ENCODE measurements at places on chromosomes 6 and 20.

DNA sequence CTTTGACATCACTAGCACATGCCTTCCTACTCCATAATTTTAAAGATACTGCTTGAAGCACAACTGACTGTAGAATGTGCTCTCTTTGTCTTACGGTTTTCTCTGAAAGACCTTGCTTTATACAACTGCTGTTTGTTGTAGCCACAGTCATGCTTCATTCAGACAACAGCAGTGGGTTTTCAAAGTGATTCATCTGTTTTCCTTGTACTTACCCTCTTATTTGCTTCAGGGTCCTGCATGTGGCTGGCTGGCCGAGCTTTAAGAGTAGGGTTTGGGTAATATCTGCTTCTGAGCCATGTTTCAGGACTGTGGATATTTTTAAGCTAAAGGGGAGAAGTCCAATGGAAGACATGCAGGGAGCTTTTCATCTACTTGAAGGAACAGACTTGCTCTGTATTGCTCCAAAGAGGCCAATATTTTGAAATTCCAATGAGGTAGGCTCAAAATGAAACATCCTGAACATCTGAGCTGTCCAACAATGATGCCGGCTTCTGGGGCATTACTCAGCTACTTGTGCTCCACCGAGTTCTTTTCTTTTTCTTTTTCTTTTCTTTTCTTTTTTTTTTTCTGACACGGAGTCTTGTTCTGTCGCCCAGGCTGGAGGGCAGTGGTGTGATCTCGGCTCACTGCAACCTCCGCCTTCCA lies 160.2 kb upstream of the SGK1 start:
- no peak for DNase-seq

DNA sequence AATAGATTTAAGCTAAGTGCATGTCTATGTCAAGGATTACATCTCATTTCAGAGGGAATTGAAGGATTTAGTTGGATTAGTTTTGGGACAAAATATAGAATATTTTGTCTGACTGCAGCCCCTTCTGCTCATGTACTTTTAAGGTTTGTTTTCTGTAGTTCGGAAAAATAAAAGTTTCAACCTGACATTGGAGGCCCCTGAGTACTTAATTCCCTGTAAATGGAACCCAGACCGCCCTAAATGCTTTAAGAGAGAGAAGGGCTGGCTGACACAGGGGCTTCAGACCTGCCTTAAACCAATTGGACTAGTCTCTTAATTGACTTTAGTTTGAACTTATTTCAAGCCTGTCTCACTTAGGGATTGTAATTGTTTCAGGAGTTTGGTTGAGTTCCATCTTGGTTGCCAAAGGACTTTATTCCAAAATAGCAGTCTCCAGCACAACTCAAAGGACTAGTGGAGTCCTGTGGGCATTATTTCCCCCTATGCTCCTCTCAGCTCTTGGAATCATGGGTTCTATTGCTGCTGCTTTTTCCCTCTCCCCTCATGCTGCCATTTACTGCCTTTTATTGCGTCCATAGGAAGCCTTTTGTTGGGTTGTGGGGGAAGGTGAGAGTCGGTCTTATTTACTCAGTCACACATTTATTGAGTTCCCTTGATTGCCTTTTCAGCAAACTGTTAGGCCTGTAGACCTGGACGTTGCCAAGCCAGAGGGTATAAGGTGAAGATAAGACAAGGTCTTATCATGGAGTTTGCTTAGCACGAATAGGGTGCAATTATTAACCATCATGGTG lies 14.5 kb downstream of the BRD2 start:
- no peak for DNase-seq

- no peak for DNase-seq
Measured at GRCh38 chr6:53281518-53282215, 67.1 kb downstream of the ELOVL5 start.

- no peak for DNase-seq
Measured at GRCh38 chr20:20366551-20366875, 1.4 kb upstream of the INSM1 start.

DNA sequence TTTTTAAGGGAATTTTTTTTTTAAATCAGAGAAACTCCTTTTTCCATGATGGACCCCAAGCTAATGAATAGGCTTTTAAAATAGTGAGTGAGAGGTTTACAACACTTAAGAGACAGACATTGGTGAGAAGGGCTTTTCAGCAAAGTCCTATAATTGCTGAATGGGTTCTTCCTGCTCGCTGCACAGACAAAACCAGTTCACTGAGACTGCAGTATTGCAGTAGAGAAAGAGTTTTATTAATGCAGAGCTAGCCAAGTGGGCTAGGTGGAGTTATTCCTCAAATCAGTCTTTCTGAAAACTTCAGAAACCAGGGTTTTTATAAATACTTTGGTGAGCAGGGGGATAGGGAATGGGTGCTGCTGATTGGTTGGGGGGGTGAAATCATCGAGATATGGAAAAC lies 3.2 kb upstream of the SLC2A10 start:
- no peak for DNase-seq

- DNase-seq: peak; percentile 75
Measured at GRCh38 chr20:19995220-19995863, 21.8 kb upstream of the NAA20 start.

DNA sequence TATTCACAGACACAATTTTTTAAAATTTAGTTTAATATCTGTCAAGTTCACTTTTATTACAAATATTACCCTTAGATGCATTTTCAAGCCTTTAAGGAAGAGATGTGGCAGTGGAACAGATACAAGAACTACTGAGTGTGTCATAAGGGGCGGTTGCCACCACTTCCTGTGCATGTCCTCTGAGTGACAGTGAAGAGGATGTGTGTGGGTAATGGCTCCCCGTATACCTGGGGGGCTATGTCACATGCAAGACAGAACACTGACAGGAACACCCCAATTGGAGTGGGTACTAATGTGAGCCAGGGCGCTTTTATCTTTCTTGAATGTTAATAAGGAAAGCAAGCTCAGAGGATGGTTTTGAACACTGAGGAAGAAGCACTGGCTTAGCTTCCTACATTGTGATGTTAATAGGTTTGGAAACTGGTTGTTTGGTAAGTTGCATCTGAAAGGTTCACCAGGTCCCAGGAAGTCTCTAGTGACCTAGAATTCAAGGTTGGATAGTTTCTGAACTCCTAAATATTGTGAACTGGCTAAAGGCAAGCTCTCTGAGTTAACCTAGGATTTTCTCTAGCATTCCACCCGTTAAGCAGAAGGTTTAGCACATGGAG lies 83.4 kb upstream of the ASF1A start:
- no peak for DNase-seq

GRCh38 chr6:23334360-23334759 lies 765.0 kb downstream of the HDGFL1 start:
- no peak for DNase-seq

DNA sequence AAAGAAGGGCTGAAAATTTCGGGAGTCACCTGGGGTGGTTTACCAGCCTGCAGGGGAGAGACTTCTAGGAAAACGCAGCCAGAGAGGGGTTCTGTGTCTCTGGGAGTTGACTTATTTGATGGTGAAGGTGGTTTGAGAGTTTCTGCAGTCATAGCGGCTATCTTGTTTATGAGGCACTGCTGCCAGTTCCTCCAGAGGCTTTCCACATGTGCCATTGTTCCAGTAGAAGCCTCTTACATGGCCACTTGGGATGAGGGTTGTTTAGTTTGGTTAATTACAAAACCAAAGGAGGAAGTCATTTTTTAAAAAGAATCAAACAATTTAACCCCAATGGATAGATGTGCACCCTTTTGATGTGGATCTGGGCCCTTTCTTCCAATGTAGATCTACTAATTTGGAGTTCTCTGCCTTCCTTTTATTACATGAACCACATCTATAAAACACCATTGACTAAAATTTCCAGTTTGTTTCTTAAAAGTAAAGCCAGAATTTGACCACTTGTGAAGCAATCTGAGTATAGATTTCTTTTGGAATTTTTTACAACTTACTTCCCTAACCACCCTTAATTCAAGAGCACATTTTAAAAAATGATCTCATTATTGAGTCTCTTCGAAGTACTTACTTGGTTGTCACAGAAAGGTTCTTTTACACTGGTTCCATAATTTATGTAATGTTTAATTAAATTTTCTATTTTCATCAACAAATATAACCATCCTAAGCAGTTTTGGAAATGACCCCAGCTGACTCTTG lies 97.6 kb downstream of the TCP11 start:
- DNase-seq: no peak

DNA sequence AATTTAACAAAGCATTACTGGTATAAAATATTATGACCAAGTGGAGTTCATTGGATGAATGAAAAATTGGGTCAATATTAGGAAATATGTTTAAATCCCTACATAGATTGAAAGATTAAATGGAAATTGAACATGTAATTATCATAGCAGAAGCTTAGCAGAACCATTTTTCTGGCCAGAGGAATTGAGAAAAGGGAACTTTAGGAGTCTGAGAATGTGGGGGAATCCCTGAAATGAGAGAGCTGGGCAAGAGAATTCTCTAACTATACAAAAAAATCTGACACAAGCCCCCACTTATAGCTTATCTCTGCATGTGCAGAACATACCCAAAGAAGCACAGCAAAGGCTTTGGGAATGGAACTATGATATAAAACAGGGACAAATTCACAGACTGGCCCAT lies 67.4 kb upstream of the ARHGAP18 start:
- DNase-seq: no peak

DNA sequence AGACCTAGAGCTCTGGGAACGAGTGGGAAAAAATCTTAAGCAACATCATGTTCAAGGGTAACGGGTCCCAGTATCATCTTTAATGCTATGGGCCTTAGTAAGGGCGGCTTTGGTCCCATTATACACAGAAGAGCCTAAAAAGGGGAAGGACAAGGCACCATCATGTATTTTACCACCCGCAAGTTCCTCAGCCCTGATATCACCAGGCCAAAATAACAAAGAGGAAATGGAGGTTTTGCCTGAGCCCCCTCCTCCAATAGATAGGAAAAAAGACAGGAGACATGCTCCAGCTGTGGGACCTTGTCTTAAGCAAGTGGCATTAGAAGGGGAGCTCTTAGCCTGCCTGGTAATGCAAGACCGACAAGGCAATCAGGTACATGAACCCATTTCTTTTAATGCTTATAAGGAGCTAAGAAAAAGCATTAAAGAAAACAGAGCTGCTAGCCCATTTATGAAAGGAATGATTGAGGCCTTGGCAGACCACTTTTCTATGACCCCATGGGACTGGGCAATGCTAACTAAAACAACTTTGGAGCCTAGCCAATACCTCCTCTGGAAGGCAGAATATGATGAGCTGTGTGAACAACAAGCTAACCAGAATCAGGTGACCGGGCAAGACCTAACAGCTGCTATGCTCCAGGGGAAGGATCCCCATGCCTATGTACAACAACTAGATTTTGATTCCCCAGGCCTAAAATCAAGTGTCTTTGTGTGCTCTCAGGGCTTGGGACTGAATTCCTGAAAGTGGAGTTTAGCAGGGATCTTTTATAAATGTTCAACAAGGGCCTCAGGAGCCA lies 23.2 kb downstream of the HLA-DPA1 start:
- no peak for DNase-seq

DNA sequence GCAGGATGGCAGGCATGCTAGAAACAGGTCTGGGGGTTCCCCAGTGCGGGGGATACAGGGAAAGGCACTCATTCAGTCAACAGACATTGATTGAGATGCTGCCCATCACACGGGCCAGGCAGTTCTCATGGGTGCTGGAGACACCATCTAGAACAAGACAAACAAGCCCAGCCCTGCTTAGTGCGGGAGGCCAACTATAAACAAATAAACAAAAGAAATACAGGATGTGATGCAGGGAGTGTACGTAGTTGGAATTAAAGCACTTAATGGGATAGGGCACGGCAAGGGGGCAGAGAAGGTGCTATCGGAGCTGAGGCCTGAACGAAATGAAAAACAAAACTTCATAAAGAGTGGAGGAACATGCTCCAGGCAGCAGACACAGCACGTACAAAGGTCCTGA lies 169.3 kb downstream of the PREX1 start:
- DNase-seq: no peak

DNA sequence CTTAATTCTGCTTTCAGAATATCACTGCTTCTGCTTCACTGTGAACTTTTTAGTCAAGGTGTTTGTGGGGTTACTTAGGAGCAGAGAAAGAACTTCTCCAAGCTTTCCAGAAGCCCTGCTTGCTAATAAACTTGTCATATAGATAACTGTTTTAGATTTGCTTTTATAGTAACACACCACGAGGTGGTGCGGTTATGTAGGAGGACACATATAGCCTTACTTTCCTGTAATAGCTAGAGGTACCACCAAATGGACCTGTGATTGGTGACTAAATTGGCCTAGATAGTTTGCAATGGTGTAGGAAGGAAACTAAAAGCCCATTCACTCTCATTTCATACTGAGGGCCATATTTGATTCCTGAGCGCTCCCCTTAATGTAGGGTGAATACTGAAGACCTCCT lies 52.3 kb upstream of the BCLAF1 start:
- no peak for DNase-seq

- DNase-seq: peak; percentile 1
Measured at GRCh38 chr20:23086056-23086566, at the start of gene CD93. Gene CD93 (minus strand): TSS chr20:23086324. CDS start chr20:23086192, 132 bp downstream.

GRCh38 chr6:29925321-29925720 lies 17.0 kb upstream of the HLA-A start:
- no peak for DNase-seq

DNA sequence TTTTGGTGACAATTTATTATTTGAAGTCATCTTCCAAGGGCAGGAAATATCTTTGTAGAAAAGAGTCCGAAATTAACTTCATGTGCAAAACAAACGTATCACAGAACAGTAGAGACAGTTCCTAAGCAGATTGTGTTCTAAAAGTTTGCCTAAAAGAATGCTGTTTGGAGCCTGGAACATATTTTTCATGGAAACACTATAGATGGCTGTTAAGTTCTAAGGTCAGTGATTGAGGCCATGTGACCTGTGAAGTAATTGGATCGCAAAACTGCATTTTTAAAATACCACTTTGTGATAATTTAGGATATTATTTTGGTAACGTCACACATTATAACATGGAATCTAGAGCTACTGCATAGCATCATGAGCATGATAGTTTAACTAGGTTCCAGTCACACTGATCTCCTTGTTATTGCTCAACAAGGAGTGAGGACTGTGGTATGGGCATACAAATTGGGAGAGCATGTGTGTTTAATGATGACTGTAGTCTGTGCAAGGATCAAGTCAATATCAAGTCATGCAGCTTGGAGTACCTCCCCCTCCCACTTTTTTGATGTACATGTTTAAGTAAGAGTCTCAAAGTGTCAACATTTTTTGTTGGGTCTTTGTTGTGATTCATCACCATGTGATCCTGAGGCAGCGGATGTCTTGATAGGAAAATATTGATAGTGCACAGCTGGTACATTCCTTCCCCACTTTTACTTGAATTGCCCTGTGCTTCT lies 609.3 kb upstream of the CITED2 start:
- DNase-seq: no peak
